ENCODE measurements at places on chromosomes 4 and X. TPM values are rescaled to one million over a fixed set of nuclear protein-coding genes. Genes with fewer than 3 reads are reported as not detected.

The FAM13A gene
- 8.6 TPM for total RNA-seq

The KIAA0232 gene
- 5.6 TPM for total RNA-seq

The QRFPR gene
- not detected for total RNA-seq

The LEF1 gene
- 0.58 TPM for total RNA-seq

The PDGFRA gene
- 1.1 TPM for total RNA-seq

DNA sequence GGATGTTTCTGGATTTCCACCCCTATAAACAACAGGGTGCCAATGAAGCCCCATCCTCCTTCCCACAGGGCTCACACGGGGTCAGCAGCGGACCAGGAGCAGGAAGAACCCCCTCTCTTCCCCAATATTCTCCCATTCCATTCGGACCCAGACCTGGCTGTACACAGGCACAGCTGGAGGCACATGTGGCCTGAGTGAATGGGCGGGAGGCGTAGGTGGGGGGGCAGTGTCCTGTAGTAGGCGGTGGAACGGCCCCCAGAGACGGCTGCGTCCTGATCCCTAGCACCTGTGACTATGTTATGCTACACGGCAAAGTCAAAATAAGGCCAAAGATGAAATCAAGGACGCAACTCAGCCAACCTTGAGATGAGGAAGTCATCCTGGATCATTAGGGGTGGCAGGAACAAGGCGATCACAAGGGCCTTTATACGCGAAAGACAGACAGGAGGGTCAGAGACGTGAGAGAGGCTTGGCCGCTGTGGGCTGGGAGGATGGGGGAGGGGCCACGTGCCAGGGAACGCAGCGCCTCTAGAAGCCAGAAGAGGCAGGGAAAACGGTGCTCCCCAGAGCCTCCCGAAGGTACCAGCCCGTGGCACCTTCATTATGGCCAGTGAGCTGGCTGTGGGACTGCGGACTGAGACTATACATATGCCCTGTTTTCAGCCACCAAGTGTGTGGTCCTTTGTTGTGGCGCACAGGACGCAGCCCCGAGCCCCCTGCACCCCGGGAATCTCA lies 75.6 kb downstream of the WFS1 start:
- no peak for DNase-seq

The MTMR8 gene
- 0.46 TPM for total RNA-seq

DNA sequence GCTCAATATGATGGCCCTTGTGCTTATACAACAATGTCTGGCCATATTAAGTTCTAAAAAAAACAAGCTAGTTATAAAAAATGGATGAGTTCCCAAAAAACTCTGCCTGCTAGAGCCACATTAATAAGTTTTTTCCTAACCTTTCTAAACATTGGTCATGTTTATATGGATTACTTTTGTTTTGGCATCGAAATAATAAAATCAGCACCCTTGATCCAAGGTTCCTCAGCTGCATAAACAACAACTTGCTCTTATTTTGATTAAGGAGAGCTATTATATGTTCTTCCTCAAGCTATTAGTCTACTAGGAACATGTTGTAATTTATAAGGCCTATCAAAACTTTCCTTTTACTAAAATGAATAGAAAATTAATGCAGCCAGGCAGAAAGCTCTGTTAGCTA lies 48.4 kb downstream of the UNC5C start:
- DNase-seq, result no peak

GRCh38 chrX:108071578-108071977 lies 19.8 kb downstream of the PSMD10 start:
- no peak for DNase-seq

GRCh38 chr4:185213877-185214276 lies 4.5 kb downstream of the SNX25 start:
- no peak for DNase-seq

- DNase-seq, result no peak
Measured at GRCh38 chrX:101051153-101051548, 760 bp downstream of the TRMT2B start.

All from PC-3 (cell line).